Bladder microvascular endothelial cell (primary cell): ENCODE measurements at places on chromosomes 3 and 15. TPM values are rescaled to one million over a fixed set of nuclear protein-coding genes. Genes with fewer than 3 reads are reported as not detected.

PLSCR2 gene
- 0.31 TPM in 1 of 2 replicates, not detected in the other for total RNA-seq

ATOSA gene
- total RNA-seq, result 56.2 and 101 TPM in 2 replicates

CIAO2A gene
- total RNA-seq, result 34.4 and 59.7 TPM in 2 replicates

MOBP gene
- total RNA-seq, result under 0.01 TPM in 2 replicates

MYZAP gene
- 13.9 and 53.4 TPM in 2 replicates for total RNA-seq

TJP1 gene
- 67.2 and 149 TPM in 2 replicates for total RNA-seq
